ENCODE measurements at places on chromosomes 6 and 20. TPM values are rescaled to one million over a fixed set of nuclear protein-coding genes. Genes with fewer than 3 reads are reported as not detected.

GRCh38 chr20:36261389-36262105 is 25.3 kb downstream of the AAR2 start:
- no peak for DNase-seq

GRCh38 chr20:4916971-4917881 is 84.1 kb downstream of the SLC23A2 start:
- DNase-seq: no peak

- peak; percentile 48 for DNase-seq
Observed at GRCh38 chr6:36029464-36029863, 1.9 kb downstream of the MAPK14 start.

DNA sequence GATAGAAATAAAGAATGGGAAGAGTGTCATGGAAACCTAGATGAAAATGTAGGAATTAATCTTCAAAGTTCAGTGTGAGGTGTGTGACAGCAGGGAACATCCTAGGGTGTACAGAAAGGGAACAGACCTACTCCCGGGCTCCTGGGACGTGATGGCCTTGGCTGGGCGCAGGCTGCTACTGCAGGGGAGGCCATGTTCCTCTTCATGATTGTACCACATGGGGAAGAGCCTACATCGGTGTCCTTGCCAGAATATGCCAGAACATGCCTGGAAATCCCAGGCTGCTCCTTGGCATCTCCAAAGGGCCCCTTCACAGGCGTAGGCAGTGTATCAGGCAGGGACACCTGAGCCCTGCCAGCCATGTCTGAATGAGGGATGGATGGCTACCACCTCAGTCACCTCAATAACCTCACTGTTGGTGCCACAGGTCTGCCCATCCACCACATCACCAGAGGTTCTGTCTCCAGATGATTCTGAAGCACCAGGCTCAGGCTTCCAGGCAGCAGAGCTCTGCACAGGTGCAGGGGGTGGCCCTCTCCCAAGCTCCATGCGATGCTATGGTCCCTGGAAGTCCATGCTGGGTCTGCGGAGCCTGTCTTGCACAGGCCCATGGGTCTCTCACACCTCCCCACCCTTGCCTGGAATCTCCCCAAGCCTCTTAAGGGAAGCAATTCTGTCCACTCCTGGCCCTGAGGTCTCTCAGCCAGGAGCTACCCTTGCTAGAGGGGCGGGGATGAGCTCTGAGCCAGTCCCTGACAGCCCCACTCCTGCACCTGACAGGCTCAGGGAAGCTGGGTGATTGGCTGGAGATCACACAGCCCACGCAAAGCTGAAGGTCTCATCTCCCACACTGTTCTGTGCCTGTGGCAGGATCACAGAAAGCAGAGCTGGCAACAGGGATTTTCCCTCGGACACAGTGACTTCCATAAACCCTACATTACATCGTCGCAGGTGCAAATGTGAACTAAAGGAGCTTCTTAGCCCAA is 20.2 kb downstream of the RAMACL start:
- DNase-seq: no peak

GRCh38 chr6:68186870-68187269 is 448.2 kb upstream of the ADGRB3 start:
- no peak for DNase-seq

GRCh38 chr20:9068233-9068801 is 570 bp upstream of the PLCB4 start:
- no peak for DNase-seq

DNA sequence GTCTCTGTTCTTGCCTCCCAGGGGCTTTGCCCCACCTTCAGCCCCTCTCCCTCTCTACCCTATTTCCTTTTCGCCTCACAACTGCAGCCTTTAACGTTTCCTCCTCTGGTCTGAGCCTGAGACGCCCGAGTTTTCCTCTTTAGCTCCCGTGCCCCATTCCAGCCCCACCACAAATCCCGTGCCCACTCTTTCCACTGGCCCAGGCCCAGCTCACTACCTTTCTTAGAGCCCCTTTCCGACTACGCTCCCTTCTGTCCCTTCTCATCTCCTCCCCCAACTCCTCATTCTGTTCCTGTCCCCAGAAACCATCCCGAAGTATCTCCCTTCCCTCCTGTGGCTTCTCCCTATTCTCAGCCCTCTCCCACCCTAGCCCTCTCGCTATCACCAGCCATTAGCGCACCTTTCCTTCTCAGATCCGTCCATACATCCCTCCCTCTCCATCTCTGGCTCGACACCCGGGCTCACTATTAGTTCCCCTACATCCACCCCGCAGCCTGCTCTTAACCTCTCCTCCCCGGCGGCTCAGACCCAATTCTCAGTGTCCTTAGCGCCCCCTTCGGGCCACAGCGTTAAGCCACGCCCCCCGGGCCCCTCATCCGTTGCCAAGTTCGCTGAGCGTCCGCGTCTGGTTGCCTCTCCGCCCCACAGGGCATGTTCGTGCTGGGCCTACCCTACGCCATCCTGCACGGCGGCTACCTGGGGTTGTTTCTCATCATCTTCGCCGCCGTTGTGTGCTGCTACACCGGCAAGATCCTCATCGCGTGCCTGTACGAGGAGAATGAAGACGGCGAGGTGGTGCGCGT is 2.7 kb downstream of the SLC32A1 start:
- DNase-seq: no peak

DNA sequence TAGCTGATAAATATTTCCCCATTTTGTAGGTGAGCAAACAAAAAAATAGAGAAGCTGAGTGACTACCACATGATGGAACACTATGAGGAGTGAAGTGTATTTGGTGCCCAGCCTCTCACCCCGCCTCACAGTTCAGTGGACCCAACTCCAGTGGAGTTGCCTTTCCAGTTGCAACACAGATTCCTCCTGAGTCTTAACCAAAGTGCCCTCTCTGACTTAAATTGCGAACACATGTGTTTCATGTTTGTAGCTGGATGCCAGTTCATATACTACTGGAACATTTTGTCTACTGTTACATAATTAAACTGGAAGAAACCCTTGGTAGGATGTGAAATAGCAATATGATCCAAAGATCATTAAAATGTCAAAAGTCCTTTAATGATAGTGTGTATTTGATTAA is 448.9 kb downstream of the COL12A1 start:
- no peak for DNase-seq

The BPIFB1 gene
- polyA plus RNA-seq: not detected

The PTPRT gene
- not detected for polyA plus RNA-seq

The NRSN1 gene
- not detected for polyA plus RNA-seq

The PSORS1C2 gene
- polyA plus RNA-seq: not detected

The UBD gene
- not detected for polyA plus RNA-seq

The MEP1A gene
- polyA plus RNA-seq: not detected

All from AG04450 (cell line).